ENCODE measurements at places on chromosomes 3 and 15. TPM values are rescaled to one million over a fixed set of nuclear protein-coding genes. Genes with fewer than 3 reads are reported as not detected.

Gene MEIS2
- polyA plus RNA-seq: 14.8 TPM

Gene RBPMS2
- polyA plus RNA-seq: 392 TPM

Gene CLPX
- polyA plus RNA-seq: 15.6 TPM

Gene STARD5
- 2.7 TPM for polyA plus RNA-seq

Gene FES
- 17.6 TPM for polyA plus RNA-seq

Gene C15orf39
- 5.3 TPM for polyA plus RNA-seq

Gene FOXB1
- not detected for polyA plus RNA-seq

Gene WDR49
- polyA plus RNA-seq: 4.4 TPM

Gene GPR62
- polyA plus RNA-seq: 0.34 TPM

Gene PSTPIP1
- polyA plus RNA-seq: 1.9 TPM

Gene ZCWPW2
- 2.4 TPM for polyA plus RNA-seq

Gene CYP1A1
- polyA plus RNA-seq: 0.59 TPM

Gene FBLN2
- 124 TPM for polyA plus RNA-seq

Gene ABHD6
- 8.3 TPM for polyA plus RNA-seq

Gene ARHGEF26
- 3.5 TPM for polyA plus RNA-seq

Gene PTH1R
- polyA plus RNA-seq: 18.5 TPM

Gene GNAT1
- not detected for polyA plus RNA-seq

Gene PPM1L
- polyA plus RNA-seq: 6.1 TPM

Gene ACAN
- 0.86 TPM for polyA plus RNA-seq

Gene LRRC2
- 9.9 TPM for polyA plus RNA-seq

Gene PLA1A
- polyA plus RNA-seq: 4.4 TPM

Gene KIF7
- 4.4 TPM for polyA plus RNA-seq

Gene IGDCC3
- polyA plus RNA-seq: 0.09 TPM

Gene TMF1
- 6.7 TPM for polyA plus RNA-seq

Gene PRC1
- polyA plus RNA-seq: 5.7 TPM

Gene FBXO40
- 72.1 TPM for polyA plus RNA-seq

Gene MYL3
- polyA plus RNA-seq: 1,012 TPM

Gene GLDN
- 2.3 TPM for polyA plus RNA-seq

Gene IMPG2
- 0.05 TPM for polyA plus RNA-seq

Gene SST
- polyA plus RNA-seq: 7.0 TPM

Gene ZBED2
- not detected for polyA plus RNA-seq

Gene DPPA2
- polyA plus RNA-seq: not detected

Gene NMNAT3
- 12.3 TPM for polyA plus RNA-seq

Gene IL5RA
- polyA plus RNA-seq: 1.4 TPM

Gene DUOXA2
- polyA plus RNA-seq: 0.05 TPM

Gene C3orf22
- not detected for polyA plus RNA-seq

Gene CYP11A1
- polyA plus RNA-seq: 0.66 TPM

Gene ADAMTS9
- polyA plus RNA-seq: 10.1 TPM

Gene XCR1
- polyA plus RNA-seq: not detected

Gene FSD2
- 39.1 TPM for polyA plus RNA-seq

Gene LXN
- 10.2 TPM for polyA plus RNA-seq

Gene MESP1
- polyA plus RNA-seq: 5.7 TPM

Gene GABRG3
- polyA plus RNA-seq: under 0.01 TPM

Gene GOLGA8T
- polyA plus RNA-seq: 0.32 TPM

Gene TMEM40
- polyA plus RNA-seq: 5.2 TPM

Gene SLC38A3
- 5.4 TPM for polyA plus RNA-seq

Gene DAZL
- not detected for polyA plus RNA-seq

Gene DNAJC19
- polyA plus RNA-seq: 106 TPM

Gene AP3B2
- polyA plus RNA-seq: 0.34 TPM

Gene WDR93
- polyA plus RNA-seq: 0.05 TPM

Gene CFAP20DC
- 0.16 TPM for polyA plus RNA-seq

Gene RHOV
- polyA plus RNA-seq: not detected

Measured in right cardiac atrium (tissue), 5 donors.